ENCODE measurements at places on chromosomes 5 and 9.
A peak's percentile ranks its signal among the peaks of the same experiment; 100 is the strongest.

GRCh38 chr9:34989946-34990635, 546 bp downstream of the DNAJB5 start:
- DNase-seq = peak; percentile 36

GRCh38 chr5:149239917-149240316, 31.7 kb upstream of the AFAP1L1 start:
- DNase-seq = no peak

- DNase-seq = no peak
These were observed 5.0 kb upstream of the IRX2 start for GRCh38 chr5:2756211-2757152.

DNA sequence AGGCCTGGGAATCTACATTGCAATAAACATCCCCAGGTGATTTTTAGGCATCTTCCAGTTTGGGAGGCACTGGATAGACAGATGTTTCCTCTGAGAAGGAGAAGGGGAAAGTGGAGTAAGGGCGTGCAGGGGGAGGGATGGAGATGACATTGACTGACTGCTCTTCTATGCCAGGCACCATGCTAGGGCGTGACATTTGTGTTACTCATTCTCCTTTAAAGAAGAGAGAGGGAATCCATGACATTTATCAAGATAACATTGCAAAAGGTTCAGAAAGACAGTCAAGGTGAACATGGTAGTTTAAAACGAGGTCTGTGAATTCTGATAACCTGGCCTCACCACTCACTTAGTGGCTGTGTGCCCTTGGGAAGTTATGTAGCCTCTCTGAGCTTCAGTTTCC, 35.8 kb downstream of the FGF1 start:
- no peak for DNase-seq

DNA sequence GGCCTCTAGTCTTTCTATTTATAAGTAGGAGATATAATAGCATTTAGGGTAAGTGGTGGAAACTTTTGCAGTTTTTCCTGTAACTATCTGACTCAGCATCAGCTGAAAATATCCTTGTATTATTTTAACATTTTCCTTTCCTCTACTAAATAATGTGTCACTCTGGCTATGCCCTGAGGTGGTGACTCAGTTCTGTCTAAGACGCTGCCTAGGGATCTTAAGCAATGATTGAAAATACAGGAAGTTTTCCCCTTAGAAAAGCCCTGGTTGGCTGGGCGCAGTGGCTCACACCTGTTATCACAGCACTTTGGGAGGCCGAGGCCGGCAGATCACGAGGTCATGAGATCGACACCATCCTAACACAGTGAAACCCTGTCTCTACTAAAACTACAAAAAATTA, 9.3 kb upstream of the EDIL3 start:
- no peak for DNase-seq

DNA sequence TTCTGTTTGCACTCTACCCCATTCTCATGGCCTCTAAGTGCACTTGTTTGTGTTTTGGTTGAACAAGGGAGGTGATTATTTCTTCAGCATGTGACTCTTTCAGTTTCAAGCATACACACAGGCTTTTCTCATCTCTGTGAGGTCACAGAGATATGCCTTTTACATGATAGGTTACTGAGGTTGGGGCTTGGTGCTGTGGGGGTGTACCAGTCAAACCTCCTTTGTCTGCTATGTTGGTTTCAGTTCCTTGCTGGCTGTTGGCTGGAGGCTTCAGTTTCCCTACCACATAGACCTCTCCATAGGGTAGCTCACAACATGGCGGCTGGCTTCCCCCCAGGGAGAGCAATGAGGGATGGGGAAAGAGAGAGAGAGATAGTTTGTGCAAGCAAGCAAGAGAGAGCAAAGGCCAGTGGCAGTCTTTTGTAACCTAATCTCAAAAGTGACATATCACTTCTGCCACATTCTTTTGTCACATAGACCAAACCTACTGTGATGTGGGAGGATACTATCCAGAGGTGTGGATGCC, 96.7 kb upstream of the SEMA6A start:
- DNase-seq = no peak

- DNase-seq = no peak
These were observed 458.0 kb downstream of the DMAC1 start for GRCh38 chr9:7341571-7341970.

DNA sequence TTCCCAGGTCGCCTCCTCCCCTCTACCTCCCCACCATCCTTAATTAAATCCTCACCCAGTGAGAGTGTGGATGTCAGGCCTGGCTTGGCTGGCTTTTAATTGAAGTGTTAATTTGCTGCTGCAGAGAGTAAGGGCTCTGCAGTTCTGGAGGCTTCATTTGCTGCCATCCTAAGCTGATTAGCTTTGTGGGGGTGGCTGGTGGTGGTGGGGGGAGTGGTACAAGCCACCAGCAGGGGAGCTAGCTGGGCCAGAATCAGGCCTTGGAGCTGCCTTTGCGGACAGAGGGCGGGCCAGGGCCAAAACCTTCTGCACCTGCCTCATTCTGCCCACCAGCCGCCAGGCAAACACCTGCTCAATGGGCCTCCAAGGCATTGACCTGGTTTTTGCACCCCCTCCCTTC, 26.8 kb upstream of the TIFAB start:
- DNase-seq = no peak

DNA sequence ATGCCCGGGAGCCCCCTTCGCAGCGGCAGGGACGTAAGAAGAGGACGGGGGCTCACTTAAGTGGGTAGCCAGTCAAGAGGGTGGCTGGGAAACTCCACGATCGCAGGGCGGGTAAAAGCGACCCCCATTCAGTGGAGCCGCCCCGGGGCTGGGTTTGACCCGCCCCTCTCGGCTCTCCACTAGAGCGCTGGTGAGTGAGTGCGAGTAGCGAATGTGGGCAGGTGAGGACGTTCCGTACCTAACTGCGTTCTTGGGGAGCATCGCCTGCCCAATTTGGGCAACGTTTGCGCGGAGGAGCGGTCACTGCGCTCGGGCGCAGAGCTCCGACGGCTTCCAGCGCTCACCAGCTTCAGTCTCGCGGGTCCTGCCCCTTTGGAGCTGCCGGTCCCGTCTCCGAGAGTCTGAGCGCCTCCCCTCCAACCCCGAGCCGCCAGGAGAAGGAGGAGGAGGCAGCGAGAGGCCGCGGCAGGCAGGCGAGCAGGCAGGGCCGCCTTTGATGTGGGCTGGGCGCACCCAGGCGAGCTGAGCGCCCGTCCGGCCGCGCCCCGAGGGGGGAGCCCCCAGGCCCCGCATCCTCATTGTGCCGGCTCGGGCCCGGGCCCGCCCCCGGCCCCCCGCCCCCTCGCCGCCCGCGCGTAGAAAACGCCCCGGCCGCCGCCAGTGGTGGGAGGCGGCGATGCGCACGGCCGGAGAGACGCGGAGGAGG, at the start of gene FGF18:
Gene FGF18, plus strand, starts transcription at position 666 of the 706 bp plus-strand sequence. CDS start 553 bp downstream, outside the sequence.
- DNase-seq = peak; percentile 24

DNA sequence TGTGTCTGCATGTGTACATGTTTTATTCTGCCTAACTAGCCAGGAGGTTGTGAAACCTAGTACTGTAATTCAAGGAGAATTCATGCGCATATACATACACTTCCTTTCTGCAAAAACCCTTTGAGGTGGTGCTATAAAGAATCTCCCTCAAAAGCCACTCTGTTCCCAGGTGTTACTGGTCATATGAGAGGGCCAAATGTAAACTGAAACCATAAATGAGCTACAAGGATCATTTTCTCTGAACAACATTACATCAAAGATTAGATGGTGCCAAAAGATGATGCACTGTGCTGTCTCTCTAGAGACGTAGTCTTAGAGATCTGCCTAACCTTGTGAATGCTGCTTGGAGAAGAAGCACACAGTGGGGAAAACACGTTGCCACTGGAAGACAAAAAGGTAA, 15.7 kb downstream of the NREP start:
- DNase-seq = no peak

GRCh38 chr5:143263272-143263810, 140.1 kb downstream of the NR3C1 start:
- no peak for DNase-seq

GRCh38 chr9:91915524-91916263, 34.3 kb downstream of the ROR2 start:
- DNase-seq = no peak

- no peak for DNase-seq
These were observed 63.5 kb upstream of the OSMR start for GRCh38 chr5:38782180-38782835.

- no peak for DNase-seq
These were observed 47.0 kb upstream of the RPS23 start for GRCh38 chr5:82325155-82325554.

DNA sequence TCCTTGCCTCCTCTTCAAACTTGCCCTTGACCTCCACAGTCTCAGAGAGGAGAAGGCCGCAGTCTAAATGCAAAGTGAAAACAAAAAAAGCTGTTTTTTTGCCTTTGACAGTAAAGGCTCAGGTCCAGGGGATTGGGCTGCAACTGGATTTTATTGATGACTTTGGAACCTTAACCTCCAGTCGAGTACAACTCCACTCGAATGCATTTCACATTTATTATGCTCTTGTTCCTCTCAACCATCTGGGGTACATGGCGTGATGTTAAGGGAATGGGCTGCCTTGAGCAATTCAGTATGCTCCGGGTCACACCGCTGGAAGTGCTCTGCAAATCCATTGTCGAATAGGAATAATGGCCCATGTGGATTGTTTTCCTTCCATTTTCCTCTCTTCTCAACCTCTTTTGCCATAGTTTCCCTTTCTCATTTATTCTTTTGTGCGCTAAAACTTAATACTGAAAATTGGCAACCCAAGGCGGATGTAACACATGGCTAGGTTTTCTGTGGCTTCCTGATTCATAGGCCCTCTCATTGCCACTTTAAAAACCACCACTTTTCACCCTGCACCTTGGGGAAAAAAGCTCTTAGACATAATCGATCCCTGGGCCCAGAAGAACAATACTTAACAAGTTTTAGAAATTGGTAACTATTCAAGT, 34.3 kb downstream of the ITK start:
- no peak for DNase-seq

DNA sequence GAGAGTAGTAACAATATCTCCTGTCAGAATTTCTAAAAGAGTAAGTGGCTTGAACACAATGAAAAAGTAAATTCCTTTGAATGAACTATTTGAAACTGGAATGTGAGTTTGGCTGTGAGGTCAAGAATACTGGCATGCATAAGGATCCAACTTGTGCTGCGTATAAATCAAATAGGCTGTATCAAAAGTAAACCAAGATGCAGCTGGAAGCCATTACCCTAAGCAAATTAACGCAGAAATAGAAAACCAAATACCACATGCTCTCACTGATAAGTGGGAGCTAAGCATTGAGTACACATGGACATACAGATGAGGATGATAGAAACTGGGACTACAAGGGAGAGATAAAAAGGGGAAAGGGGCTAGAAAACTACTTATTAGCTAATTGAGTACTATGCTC, 24.0 kb upstream of the SRFBP1 start:
- DNase-seq = no peak

DNA sequence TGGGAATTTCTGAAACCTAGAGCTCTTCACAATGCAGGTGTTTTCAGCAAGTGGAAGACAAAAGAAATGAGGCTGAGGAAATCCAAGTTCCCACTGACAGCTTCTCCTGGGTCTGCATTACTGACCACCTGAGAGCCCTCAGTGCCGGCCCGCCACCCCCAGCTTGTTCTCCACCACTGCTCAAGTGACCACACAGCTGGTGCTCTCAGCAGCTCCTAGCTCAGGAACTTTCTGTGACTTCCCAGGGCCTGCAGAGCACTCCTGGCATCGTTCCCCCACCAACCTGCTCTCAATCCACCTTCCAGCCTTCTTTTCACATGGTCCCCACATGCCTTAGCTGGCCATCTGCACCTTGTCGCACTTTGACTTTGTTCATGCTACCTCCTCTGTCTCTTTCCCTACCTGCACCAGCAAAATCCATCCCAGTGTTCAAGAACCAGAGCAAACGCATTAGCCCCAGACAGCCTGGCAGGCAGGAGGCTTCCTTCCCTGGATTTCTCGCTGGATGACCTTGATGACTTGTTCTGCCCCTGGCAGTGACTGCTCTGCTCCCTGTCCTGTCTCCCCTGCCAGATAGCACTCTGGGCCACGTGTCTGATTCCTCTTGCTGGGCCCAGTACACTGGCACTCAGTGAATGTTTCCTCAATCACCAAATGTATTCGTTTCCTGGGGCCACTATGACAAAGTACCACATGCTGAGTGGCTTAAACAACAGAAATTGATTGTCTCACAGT, 35.1 kb upstream of the NANS start:
- DNase-seq = no peak

DNA sequence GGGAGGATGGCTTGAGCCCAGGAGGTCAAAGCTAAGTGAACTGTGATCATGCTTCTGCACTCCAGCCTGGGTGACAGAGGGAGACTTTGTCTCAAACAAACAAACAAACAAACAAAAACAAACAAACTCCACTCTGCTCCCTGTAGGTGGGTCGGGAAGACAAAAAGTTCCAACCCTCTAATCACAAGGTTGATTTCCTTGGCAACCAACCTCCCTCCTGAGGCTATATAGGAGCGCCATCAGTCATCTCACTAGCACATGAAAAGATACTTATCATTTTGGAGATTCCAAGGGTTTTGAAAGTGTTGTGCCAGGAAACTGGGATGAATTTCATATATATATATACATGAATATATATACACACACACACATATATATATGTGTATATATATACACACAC, 160.5 kb downstream of the TUSC1 start:
- DNase-seq = no peak

DNA sequence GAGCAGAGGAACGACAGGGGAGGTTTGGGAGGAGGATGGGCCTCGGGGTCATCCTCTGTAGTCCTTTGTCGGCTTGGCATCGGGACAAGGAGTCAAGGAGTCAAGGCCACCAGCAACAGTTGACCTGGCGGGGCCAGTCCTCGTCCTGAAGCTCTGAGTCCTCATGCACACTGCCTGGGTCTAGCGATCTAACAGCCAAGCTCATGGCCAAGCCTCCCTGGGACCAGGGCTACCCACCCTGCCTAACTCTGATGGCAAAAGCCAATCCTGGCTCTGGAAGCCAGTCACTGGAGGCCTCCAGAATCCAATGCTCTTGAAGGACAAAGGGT, 49.8 kb downstream of the CAMK2A start:
- no peak for DNase-seq

GRCh38 chr5:73096239-73096575, 24.2 kb upstream of the TMEM171 start:
- no peak for DNase-seq

DNA sequence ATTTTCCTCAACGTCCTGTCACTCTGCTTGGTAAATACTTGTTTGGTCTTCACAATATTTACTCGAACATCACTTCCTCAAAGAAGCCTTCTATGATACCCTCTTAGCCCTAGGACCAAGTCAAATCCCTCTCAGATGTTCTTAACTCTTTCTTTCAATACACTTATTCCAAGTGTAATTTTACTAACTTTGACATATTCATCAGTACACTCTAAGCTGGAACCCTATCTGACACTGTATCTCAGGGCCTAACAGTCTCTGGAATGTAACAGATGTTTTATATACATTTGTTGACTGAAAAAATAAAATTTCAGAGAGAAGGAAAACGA, 19.6 kb downstream of the SIL1 start:
- DNase-seq = no peak

- no peak for DNase-seq
These were observed 47.6 kb downstream of the JAKMIP2 start for GRCh38 chr5:147734894-147735293.

Measured in inflammatory macrophage (primary cell).